Stimulated activated CD8-positive, alpha-beta memory T cell treated with anti-CD3 and anti-CD28 coated beads, Interleukin-12 subunit alpha, Interleukin-12 subunit beta, amount 100 ng/mL, for 1 hour (primary cell): ENCODE measurements at places on chromosomes 2 and 18.

GRCh38 chr2:182522405-182522896, 95.6 kb upstream of the PDE1A start:
- no peak for DNase-seq

DNA sequence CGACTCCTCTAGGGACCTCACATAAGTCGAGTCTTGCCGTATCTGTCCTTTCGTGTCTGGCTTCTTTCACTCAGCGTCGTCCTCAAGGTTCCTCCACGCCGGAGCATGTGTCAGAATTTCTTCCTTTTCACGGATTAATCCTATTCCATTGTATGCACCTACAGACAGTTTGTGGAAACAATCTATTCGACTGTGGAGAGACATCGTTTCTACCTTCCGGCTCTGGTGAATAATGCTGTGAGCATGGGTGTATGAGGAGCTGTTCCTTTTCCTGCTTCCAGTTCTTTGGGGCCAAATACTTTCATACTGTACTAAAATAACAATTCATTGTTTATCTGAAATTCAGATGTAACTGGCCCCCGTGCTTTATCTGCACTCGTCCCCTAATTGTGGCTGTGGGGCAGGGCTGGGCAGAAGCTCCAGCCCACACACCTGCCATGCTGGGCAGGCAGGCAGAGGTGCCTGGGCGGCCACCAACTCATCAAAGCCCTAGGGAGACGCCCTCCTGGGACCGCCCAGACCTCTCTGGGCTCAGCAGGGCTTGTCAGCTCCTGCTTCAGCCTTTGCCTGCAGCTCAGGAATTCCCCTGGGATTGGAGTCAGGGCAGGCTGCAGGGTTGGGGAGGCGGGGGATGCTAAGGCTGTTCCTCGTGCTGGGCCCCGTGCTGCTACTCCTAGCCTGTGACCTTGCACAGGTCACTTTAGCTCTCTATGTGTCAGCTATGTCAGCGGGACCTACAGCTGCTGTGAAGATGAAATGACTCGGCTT, 14.5 kb downstream of the GPC1 start:
- DNase-seq = no peak

DNA sequence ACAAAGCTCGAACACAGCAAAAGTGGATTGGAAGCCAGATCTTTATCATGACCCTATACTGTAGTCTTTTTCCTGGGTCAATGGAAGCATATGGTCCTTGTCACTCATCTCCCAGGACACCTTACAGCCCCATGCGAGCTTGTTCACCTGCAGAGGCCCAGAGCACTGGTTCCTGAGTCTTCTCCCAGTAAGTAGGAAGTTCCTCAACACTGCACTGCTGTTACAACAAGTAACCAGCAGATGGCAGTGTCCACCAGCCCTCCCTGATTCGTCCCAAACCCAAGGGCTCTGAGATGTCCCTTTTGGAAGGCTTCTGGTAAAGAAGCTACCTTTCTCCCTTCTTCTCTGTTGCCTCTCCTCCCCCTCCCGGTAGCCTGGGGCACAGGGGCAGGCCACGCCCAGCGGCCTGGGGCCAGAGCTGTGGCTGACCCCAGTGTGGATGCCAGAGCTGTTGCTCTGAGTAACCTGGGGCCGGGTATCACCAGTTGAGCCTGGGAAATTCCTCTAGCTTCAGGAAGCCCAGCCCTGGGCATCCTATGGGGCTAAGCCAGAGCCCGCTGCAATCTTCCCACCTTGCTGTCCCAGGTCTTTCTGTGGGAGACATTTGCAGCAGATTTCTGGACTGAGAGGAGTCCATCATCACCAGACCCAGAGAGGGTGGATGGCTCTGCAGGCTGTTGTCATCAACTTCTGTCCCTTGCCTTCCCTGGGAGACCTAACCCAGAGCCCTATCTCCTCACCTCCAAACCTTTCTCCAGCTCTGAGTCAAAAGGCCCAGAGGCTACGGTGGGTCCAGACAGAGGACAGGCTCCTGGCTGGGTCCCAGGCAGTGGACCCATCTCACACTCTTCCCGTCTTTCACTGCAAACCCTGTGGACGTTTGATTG, 5.3 kb upstream of the GDF7 start:
- DNase-seq = peak; percentile 46

GRCh38 chr2:5742126-5742525, 49.9 kb downstream of the SOX11 start:
- DNase-seq = no peak
